Tibial artery (tissue), 4 donors: ENCODE measurements at places on chromosomes 3 and 15.
A peak's percentile ranks its signal among the peaks of the same experiment; 100 is the strongest.

GRCh38 chr3:43038010-43038409, 58.9 kb downstream of the GASK1A start:
- no peak for DNase-seq
- H3K4me3 ChIP-seq, result no peak overlapping the region
- H3K27me3 ChIP-seq, result no peaks in the 10 kb centered on the region
- no peak overlapping the region for H3K27ac ChIP-seq

GRCh38 chr3:185757176-185757575, 67.7 kb downstream of the IGF2BP2 start:
- H3K27ac ChIP-seq, result no peak overlapping the region
- H3K27me3 ChIP-seq, result no peaks in the 10 kb centered on the region
- no peaks in the 10 kb centered on the region for H3K4me1 ChIP-seq
- no peak for DNase-seq
- H3K4me3 ChIP-seq, result no peak overlapping the region

GRCh38 chr15:75104804-75105557, 81.6 kb downstream of the PPCDC start:
- no peak overlapping the region for H3K27ac ChIP-seq
- H3K4me3 ChIP-seq, result no peak overlapping the region
- DNase-seq, result no peak
- no peaks in the 10 kb centered on the region for H3K36me3 ChIP-seq
- H3K27me3 ChIP-seq, result no peaks in the 10 kb centered on the region

GRCh38 chr3:153617463-153617862, 455.4 kb downstream of the RAP2B start:
- no peaks in the 10 kb centered on the region for H3K36me3 ChIP-seq
- H3K27ac ChIP-seq, result no peak overlapping the region
- no peak overlapping the region for H3K4me3 ChIP-seq

DNA sequence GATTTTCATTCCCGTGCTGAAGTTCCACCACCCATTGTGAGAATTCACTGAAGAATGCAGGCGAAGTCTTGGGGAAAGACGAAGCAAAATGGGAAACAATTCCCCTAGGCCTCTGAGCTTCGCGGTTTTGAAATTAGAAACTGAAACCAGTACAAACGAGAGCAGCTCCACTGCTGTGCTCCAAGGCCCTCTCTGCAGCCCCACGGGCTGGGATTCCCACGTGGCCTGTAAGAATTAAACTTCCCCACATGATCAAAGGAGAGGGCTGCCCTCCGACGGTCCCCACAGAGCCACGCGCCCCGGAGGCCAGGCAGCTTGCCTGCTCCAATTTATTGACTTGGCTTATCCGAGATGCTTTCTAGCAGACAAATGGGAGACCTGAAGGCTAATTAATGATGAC, 144.0 kb downstream of the GREM1 start:
- peaks cover 12% of the 10 kb centered on the region for H3K4me1 ChIP-seq
- H3K27me3 ChIP-seq, result no peaks in the 10 kb centered on the region
- H3K36me3 ChIP-seq, result no peaks in the 10 kb centered on the region

GRCh38 chr3:22843854-22844253, 359.3 kb upstream of the UBE2E2 start:
- H3K27ac ChIP-seq, result no peak overlapping the region
- no peak for DNase-seq
- H3K27me3 ChIP-seq, result no peaks in the 10 kb centered on the region
- H3K4me1 ChIP-seq, result no peaks in the 10 kb centered on the region

GRCh38 chr3:13612829-13613228, 63.9 kb downstream of the FBLN2 start:
- no peak overlapping the region for H3K4me3 ChIP-seq
- no peak overlapping the region for H3K27ac ChIP-seq
- no peaks in the 10 kb centered on the region for H3K4me1 ChIP-seq
- peak; percentile 79 for DNase-seq
- H3K27me3 ChIP-seq, result no peaks in the 10 kb centered on the region

- H3K36me3 ChIP-seq, result no peaks in the 10 kb centered on the region
- H3K27ac ChIP-seq, result peak overlapping the region; percentile 76
These were observed 101.7 kb downstream of the ADCY5 start for GRCh38 chr3:123347205-123347604.

GRCh38 chr15:76151599-76151974, 91.8 kb downstream of the TMEM266 start:
- H3K4me1 ChIP-seq, result peaks cover 16% of the 10 kb centered on the region
- H3K27ac ChIP-seq, result no peak overlapping the region
- H3K4me3 ChIP-seq, result no peak overlapping the region
- no peaks in the 10 kb centered on the region for H3K27me3 ChIP-seq
- no peak for DNase-seq

- no peak for DNase-seq
- H3K27ac ChIP-seq, result no peak overlapping the region
- H3K36me3 ChIP-seq, result no peaks in the 10 kb centered on the region
- H3K4me1 ChIP-seq, result no peaks in the 10 kb centered on the region
- H3K4me3 ChIP-seq, result no peak overlapping the region
- peaks cover 8% of the 10 kb centered on the region for H3K27me3 ChIP-seq
These were observed 243.1 kb downstream of the TLE3 start for GRCh38 chr15:69854521-69855181.

DNA sequence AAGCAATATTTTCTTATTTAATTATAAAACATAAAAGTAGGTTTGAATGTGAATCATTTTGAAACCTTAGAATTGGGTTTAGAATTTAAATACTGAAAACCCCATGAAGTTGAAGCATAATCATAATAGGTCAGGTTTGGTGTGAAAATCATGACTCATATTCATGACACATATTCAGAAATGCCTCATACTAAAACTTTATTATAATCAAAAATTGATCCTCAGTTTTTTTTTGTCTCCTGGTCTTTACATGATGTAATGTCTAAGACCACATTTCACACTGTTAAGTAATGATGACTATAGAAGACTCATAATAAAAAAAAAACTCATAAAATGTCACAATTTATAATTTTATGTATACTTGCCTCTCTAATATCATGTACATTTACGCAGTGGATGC, 190.4 kb downstream of the FOXP1 start:
- no peak overlapping the region for H3K27ac ChIP-seq
- peaks cover 16% of the 10 kb centered on the region for H3K4me1 ChIP-seq
- H3K4me3 ChIP-seq, result no peak overlapping the region

DNA sequence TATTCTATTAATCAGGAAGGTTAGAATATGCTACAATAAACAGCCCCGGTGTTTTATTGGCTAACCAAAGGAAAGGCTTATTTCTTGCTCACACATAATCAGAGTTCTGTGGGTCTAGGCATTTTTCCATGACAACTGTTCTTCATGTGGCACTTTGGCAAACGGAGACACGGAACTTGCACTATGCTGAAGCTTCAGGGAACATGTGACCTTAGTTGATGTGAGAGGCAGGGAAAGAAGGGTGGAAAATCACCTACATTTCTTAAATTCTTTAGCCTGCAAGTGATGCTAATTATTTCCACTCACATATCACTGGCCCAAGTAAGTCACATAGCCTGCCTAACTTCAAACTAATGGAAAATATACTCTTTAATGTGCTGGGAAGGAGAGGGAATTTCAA, 344.6 kb downstream of the SV2B start:
- no peaks in the 10 kb centered on the region for H3K4me1 ChIP-seq
- H3K27me3 ChIP-seq, result no peaks in the 10 kb centered on the region
- no peaks in the 10 kb centered on the region for H3K36me3 ChIP-seq
- no peak for DNase-seq

DNA sequence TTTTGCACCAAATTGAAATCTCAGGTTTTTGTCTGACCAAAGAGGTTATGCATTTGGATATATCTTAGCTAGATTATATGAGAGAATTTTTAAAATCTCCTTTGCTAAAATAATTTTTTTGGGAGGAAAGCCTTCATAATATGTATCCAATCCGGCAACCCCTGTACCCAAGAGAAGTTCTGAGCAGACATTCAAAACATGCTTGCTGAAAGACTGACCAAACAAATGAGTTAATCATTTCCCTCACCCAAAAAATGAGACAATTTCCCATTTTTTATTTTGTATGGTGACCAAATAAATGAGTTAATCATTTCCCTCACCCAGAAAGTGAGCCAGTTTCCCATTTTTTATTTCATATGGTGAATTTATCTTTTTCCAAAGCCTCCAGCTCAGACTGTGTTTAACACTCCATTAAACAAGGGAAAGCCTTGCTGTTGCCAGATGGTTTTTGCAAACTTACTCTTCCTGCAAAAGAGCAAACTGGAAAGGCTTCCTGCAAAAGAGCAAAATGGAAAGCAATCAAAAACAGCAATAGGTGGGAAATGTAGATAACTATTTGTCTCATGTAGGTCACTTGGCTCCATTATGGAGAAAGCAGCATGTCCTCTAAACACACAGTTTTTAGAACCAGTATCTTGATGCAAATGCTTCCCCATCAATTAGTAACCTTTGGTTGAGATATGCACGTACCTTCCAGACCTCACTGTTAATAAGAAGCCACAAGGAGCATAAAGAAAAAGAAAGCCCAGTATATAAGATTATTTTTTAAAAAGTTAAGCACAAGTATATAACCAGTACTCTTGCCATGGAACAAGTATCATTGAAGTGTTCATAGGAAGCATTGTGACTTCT, 78.4 kb upstream of the OSTN start:
- no peak overlapping the region for H3K4me3 ChIP-seq
- H3K4me1 ChIP-seq, result no peaks in the 10 kb centered on the region
- H3K27me3 ChIP-seq, result no peaks in the 10 kb centered on the region
- no peak for DNase-seq

- DNase-seq, result no peak
- H3K27ac ChIP-seq, result no peak overlapping the region
- H3K27me3 ChIP-seq, result no peaks in the 10 kb centered on the region
- H3K36me3 ChIP-seq, result peaks cover 91% of the 10 kb centered on the region
These were observed 23.8 kb downstream of the CXCR6 start for GRCh38 chr3:45966950-45967640.

- H3K27ac ChIP-seq, result no peak overlapping the region
- no peaks in the 10 kb centered on the region for H3K27me3 ChIP-seq
- peaks cover 3% of the 10 kb centered on the region for H3K4me1 ChIP-seq
These were observed 69.0 kb downstream of the RBM6 start for GRCh38 chr3:50008931-50009330.

DNA sequence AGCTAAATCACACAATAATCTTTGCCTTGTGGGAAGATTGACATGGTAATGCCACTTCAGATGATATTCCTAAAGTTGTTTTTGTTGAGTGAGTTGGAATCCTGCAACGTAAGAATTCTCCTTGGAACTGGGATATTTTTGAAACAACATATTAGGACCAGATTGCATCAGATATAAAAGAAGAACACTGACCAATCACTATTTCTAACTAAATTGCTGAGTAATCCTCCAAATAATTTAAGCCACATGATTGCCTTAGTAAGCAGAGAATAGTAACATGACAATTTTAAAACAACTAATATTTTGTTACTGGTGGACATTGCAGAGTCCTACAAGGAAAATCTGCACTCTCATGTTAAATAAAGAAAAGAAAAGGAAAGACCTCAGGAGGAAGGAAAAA, 353.9 kb upstream of the LMCD1 start:
- H3K4me1 ChIP-seq, result no peaks in the 10 kb centered on the region
- no peaks in the 10 kb centered on the region for H3K36me3 ChIP-seq
- no peak overlapping the region for H3K27ac ChIP-seq
- no peak for DNase-seq
- no peak overlapping the region for H3K4me3 ChIP-seq

GRCh38 chr3:116280130-116280740, 165.1 kb downstream of the LSAMP start:
- no peak for DNase-seq
- H3K4me3 ChIP-seq, result no peak overlapping the region
- no peaks in the 10 kb centered on the region for H3K36me3 ChIP-seq
- H3K27me3 ChIP-seq, result no peaks in the 10 kb centered on the region

GRCh38 chr3:190382082-190382481, 5.9 kb upstream of the CLDN16 start:
- H3K36me3 ChIP-seq, result no peaks in the 10 kb centered on the region
- H3K4me1 ChIP-seq, result peaks cover 10% of the 10 kb centered on the region
- DNase-seq, result no peak
- no peak overlapping the region for H3K27ac ChIP-seq

DNA sequence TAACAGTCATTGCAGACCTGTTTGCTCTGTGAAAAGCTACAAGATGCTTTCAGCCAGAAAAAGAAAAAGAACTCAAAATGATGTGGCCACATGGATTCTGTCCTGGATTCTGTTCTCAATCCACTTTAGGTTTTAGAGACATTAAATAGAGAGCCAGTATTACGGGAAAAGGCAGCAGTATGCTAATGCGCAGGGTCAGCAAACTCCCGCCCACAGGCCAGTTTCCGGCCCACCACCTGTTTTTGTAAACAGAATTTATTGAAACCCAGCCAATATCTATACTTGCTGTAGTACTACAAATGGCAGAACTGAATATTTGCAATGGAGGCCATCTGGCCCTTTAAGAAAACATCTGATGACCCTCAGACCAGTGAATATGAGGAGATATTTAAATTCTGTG, 416.1 kb downstream of the ERC2 start:
- no peaks in the 10 kb centered on the region for H3K36me3 ChIP-seq
- DNase-seq, result no peak
- H3K27me3 ChIP-seq, result no peaks in the 10 kb centered on the region
- H3K4me3 ChIP-seq, result no peak overlapping the region

GRCh38 chr15:73922186-73923151, 3.8 kb upstream of the LOXL1 start:
- peak overlapping the region; percentile 98 for H3K27ac ChIP-seq
- H3K4me1 ChIP-seq, result peaks cover 43% of the 10 kb centered on the region
- H3K4me3 ChIP-seq, result peak overlapping the region; percentile 41

DNA sequence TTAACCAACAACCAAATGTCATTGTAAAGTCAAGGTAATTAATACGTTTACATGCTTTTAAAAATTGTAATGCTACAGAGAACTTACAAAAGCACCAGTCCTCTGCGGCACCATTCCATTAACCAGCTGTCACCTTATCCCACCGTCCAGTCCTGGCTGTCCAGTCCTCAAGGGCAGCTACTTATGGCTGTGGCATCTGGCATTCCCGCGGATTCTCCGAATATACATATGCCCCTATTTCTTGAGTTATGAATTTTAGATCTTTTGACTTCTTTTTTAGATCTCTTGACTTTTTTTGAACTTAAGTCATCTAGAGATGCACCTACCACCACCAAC, 382 bp upstream of the POMGNT2 start:
- H3K27ac ChIP-seq, result no peak overlapping the region
- H3K4me1 ChIP-seq, result peaks cover 18% of the 10 kb centered on the region
- no peak for DNase-seq
- peak overlapping the region; percentile 80 for H3K4me3 ChIP-seq
- no peaks in the 10 kb centered on the region for H3K27me3 ChIP-seq
